ENCODE measurements at places on chromosomes 6 and 20.

DNA sequence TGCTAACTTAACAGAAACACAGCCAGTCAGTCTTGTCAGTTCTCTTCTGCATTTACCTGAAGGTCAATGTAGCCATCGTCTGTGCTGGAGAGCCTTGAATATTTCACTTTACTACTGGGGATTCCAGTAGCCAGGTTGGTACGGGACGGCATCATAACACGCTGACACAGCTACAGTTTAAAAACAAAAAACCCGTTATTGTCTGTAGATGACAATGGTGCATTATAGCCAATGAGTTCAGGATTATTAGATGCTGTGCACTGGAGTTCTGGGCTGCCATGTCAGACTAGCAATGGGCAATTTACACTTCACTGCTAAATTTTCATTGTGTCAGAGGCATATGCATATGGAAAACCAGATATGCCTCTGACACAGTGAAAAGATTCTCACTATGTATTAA, 10.5 kb downstream of the PCNA start:
- DNase-seq, result no peak

- no peak for DNase-seq
These were observed 103.0 kb downstream of the EDN3 start for GRCh38 chr20:59403261-59403961.

DNA sequence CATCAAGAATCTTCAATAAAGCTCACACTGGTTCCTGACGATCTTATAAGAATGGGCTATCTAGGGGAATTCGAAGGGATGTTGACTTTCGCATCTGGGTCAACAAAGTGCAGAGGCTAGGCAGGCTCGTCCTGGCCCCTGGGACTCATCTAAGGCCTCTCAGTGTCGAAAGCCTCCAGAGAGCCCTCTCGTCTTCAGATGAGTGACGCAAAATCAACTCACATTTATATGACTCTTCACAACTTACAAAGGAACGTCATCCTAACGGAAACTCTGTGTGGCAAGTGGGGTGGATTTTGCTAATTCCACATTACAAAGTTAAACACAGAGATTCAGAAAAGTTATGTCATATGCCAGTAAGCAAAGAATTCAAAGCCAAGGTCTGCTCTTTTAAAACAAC, 270.5 kb upstream of the EXOC2 start:
- DNase-seq, result no peak

DNA sequence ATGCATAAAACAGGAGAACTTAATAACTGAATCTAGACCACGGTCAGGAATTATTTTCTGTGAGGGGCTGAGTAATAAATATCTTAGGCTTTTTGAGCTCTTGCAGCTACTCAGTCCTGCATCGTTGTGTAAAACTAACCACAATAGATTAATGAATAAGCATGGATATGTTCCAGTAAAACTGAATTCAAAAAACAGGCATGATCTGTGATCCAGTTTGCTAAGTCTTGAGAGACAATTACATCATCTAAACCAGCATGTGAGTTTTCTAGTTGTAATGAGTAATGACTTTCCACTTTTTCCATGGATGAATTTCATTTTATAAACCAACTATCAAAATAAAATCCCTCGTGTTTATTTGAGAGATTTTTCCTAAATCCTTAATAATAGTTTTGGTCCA, 336.8 kb downstream of the RFPL4B start:
- DNase-seq, result no peak

DNA sequence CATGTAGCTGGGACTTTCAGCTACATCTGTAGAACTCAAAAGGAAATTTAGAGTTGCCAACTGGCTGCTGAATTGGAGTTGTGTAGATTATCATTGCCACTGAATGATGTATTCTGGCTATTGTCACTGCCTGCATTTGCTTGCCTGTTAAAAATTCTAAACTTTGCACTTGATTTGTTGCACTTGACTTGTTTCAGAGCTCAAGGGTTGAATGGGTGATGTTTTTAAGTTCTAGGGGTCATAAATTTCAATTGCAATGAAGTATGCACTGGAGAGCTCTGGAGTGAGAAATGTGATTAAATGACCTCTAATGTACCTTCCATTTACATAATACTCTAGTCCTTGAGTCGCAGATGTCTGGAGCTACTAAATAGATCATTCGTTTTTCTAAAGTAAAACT, 102.4 kb downstream of the TNFRSF21 start:
- DNase-seq, result no peak

DNA sequence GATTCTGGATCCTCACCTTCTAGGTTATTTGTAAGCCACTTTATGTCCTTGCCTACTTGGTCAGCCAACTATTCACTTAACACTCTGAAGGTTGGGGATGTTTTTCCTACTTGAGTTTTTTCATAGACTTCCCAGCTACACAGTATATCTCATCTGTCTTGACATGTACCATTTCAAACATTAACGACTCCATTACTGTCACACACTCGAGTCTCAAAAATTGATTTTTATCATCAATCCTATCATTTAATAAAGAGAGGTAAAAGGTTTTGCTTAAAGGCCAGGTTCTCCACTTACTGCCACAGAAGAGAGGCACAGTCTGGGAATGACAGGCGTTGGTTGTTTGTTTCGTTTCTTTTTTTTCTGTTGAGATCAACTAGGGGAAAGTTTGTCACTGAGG, 38.2 kb upstream of the LAMP5 start:
- DNase-seq, result no peak

DNA sequence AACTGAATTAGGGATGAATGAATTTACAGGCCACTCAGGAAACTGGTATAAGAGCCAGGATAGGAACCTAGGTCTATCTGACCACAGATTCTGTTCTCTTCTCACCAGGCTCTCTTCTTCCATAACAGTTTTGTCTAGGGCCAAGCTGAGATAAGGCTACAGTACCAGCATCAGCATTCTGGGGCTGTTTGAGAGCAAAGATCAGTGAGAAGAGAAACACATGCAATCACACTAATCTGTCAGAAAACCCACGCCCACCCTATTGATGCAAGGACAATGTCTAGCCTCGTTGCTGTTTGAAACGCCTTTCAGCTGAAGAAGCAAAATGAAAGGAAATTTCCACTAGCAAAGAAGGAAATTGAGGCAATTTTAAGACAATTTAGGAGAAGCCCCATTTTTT, 137.7 kb downstream of the LCA5 start:
- no peak for DNase-seq

DNA sequence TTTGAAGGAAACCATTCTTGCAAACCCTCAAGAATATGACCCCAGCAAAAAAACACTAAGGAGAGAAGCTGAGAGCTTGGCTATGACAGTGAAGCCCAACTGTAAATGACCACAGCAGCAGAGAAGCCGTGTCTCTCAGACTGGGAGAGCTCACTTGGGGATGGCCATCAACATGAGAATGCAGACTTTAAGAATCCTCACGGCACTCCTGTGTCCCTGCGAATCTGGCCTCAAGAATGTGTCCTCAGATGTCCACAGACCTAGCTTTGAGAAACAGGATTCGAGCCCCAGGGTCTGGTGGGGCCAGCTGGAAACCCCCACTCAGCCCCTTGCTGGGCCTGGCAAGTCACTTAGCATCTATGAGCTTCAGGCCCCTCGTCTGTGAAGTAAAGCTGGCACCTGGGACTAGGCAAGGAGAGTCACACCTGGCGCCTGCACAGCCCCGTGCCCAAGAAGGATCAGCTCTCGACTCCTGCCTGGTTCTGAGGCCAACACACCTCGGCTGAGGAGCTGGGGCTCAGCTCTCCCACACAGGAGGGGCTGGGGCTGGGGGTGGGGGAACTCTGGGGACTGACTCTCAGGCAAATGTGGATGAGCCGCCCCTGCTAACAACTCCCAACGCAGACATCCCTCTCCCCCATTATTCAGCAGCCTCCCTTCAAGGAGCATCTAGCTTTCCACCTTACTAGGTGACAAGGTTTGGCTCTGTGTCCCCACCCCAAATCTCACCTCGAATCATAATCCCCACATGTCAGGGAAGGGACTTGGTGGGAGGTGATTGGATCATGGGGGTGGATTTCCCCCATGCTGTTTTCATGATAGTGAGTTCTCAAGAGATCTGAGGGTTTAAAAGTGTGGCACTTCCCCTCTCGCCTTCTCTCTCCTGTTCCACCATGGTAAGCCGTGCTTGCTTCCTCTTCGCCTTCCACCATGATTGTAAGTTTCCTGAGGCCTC, 97.7 kb downstream of the GRM4 start:
- DNase-seq, result no peak

DNA sequence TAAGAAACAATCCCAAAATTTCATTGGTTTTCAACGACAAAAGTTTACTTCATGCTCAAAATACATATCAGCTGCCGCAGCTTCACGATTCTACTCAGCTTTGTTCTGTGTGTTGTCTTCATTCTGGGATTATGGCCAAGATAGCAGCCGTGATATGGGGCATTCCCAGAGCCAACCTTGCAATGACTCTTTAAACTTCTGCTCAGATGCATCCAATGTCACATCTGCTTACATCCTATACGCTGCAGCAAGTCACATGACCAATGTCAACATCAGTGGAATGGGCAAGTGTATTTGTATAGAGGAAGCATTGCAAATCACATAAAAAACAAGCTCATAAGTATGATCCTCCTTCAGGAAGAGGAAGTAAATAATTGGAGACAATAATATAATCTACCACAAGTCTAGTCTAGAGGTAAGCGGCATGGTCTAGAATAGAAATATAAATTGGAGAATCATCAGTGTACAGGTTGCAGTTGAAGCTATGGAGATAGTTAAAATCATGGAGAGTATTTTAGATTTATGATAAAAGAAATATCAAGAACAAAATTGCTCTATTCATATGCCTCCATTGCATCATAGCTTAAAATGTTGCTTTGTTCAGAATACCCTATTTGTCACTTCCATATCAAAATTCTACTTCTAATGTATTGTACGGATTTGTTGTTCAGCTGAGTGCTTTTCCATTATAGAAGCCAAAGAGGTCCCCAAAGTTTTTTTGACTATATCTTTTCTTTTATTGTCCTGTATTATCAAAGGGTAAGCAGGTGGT, 7.2 kb upstream of the C6orf141 start:
- no peak for DNase-seq

GRCh38 chr20:48822879-48823385, 4.9 kb downstream of the PREX1 start:
- no peak for DNase-seq

DNA sequence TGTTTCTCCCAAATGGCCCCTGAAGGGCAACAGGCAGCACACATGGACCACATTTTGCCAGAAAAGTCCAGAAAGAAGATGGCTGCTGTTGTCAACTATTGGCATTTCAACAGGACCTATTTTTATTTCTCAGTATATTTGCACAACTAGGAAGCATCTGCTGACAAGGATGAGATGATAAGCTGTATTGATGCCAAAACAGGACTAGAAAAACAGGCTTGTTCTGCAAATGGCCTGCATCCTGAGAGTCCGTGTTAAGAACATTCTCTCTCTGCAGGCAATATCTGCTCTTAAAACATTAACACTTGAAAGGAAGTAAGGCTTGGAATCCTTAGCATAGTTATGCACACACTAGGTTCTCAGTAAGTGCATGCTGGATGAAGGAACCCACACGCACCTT, 283.7 kb downstream of the ESR1 start:
- DNase-seq, result peak; percentile 21

DNA sequence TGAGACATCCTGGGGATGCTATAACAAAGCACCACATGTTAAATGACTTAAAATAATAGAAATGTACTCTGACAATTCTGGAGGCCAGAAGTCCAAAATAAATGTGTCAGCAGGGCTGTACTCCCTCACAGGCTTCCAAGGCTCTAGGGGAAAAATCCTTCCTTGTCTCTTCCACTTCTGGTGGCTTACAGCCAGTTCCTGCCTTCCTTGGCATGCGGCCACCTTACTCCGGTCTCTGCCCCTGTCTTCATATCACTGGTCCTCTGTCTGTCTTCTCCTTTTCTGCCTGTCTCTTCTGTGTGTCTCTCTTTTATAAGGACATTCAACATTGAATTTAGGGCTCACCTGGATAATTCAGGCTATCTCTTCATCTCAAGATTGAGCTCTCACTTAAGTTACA, 155.3 kb upstream of the SYNCRIP start:
- DNase-seq, result no peak

GRCh38 chr6:34858681-34859080, 29.2 kb downstream of the TAF11 start:
- DNase-seq, result no peak

GRCh38 chr20:16476032-16476431, 97.2 kb downstream of the KIF16B start:
- peak; percentile 57 for DNase-seq

GRCh38 chr6:156791320-156791850, 14.2 kb downstream of the ARID1B start:
- peak; percentile 93 for DNase-seq

DNA sequence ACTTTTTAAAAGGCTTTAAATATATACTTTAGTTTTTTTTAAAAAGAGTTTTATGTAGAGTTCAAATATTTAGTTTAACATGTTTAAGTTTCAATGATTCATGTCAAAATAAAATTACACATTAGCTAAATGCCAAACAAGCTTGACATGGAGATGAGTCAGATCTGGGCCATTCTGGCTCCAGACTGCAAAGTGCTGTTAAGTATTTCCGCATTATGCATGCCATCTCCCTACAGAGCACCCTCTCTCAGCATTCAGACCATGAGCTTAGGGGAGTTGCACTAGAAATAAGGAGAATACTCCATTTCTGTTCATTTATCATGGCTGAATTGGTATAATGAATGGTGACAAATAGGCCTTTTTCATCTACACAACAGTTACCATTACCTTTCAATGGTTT, 21.5 kb upstream of the HS3ST5 start:
- no peak for DNase-seq

DNA sequence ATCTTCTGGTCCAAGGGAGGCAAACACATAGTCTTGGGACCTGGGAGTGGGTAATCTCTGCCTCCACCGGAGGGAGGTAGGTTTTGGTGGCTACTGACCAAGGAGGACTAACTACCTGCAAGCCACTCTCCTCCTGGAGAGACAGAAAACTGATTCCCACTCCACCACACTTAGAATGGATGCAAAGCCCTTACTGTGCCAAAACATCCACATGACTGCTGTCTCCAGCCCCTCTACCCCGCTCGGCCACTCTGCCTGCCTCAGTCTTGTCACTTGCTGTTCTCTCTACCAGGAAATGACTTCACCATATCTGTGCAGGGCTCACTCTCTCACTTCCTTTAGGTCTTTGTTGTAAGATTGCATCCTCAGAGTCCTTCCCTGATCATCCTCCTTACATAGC, 129.5 kb upstream of the ARG1 start:
- no peak for DNase-seq

DNA sequence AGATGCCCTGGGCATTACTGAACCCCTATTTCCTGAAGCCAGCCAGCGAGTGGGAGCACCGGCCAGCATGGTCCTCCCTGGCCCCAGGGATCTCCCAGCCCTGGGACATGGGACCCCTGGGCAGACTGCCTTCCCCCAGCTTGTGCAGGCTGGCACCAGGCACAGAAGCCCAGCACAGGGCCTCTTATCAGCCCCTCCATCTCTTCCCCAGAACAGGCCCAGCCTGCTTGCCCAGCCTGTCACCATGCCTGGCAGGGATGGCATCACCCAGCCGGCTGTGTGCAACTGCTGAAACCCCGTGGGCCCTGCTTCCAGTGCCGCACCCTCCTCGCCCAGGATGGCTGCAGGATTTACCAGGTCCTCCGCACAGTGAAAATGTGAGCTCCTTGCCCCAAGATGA, 6.1 kb upstream of the OSBPL2 start:
- DNase-seq, result no peak

GRCh38 chr6:126027601-126028000, 41.3 kb downstream of the TRMT11 start:
- no peak for DNase-seq

Data from hematopoietic multipotent progenitor cell treated with erythropoietin and hydrocortisone succinate and interleukin-3 and kit ligand, for 8 days (in vitro differentiated cells).